ENCODE measurements at places on chromosomes 3 and 15.
A peak's percentile ranks its signal among the peaks of the same experiment; 100 is the strongest.

GRCh38 chr15:48537271-48538113, 108.0 kb downstream of the FBN1 start:
- DNase-seq, result no peak

- no peak for DNase-seq
Measured at GRCh38 chr15:34647569-34648293, 64.3 kb upstream of the GOLGA8B start.

GRCh38 chr3:98726084-98726483, 37.1 kb upstream of the ST3GAL6 start:
- no peak for DNase-seq

DNA sequence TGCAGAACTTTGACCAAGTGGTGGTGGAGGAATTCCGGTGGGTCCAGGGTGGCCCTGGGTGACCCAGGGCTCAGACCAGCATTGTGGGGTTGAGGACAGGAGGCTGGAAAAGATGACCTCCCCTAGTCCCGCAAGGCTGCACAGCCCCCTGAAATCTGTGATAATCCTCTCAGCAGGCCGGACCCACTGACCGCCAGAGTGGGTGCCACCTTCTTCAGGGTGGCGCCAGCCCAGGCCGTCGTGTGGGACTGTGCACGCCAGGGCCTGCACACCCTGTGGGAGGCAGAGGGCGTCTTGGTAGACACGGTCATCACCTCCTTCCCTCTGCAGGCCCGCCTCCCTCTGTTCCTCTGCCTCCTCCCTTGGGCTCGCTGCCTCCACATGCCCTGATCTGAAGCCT, 137.7 kb downstream of the TBC1D2B start:
- no peak for DNase-seq

DNA sequence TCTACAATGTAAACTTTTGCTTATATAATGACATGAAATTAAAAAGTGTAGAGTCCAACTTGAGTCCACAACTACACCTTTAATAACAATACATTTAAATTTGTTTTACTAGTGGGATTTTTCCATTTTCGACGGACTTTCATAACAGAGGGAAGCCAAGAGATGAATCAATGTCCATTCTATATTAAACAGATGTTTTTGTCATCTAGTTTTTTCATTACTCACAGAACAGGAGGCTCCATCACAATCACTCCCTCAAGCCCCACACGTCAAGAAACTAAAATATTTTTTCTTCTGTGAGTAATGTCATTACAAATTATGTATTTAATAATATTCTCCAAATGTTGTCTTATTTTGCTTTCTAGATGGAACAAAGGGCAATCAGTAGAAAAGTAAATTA, 932.9 kb downstream of the ROBO1 start:
- DNase-seq, result no peak

- no peak for DNase-seq
Measured at GRCh38 chr3:36196058-36196457, 184.2 kb upstream of the STAC start.

- DNase-seq, result no peak
Measured at GRCh38 chr3:156071031-156071430, 49.3 kb upstream of the KCNAB1 start.

DNA sequence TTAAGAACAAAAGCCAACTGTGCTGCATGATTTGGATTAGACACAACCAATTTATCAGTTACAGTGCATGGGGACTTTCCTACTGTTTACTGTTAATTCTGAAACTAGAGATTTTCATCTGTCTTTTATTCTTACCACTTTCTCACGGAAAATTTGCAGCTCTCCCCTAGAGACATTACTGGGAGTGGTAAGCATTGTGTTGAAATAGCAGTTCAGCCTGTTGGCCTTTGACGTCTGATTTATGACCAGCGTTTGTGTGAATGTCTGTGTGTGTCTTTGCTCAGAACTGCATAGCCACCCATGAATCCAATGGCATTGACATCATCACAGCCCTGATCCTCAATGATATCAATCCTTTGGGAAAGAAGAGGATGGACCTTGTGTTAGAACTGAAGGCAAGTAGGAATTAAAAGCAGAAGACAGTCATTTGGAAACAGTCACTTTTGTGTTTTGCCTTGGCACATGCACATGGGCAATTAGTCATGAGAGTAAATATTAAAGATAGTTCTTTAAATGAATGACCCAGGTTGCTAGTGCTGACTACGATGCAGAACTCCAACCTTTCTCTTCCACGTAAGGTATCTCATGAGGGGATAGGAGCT, 202.2 kb upstream of the BHLHE40 start:
- DNase-seq, result no peak

GRCh38 chr3:4036046-4036445, 236.8 kb downstream of the LRRN1 start:
- no peak for DNase-seq

- peak; percentile 45 for DNase-seq
Measured at GRCh38 chr3:161914703-161915417, 418.3 kb downstream of the OTOL1 start.

DNA sequence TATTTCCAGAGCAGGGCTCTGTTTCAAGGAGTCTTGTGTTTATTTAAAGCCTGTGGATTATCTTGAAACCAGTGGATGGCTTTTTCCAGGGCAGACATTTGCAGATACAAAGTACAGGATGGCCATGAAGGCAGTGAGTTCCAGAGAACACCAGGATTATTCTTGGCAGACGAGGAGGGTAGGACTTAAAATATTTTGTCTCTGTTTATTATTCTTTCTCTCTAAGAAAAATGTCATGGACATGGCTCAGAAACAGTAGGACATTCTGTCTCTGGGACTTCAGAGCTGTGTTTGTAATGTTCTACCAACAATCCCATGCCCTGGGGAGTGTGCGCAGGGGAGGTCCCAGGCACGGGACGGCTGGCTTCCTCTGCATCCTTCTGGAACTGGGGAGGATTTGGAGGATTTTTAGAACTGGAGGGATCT, 125.9 kb downstream of the ATP10A start:
- no peak for DNase-seq

DNA sequence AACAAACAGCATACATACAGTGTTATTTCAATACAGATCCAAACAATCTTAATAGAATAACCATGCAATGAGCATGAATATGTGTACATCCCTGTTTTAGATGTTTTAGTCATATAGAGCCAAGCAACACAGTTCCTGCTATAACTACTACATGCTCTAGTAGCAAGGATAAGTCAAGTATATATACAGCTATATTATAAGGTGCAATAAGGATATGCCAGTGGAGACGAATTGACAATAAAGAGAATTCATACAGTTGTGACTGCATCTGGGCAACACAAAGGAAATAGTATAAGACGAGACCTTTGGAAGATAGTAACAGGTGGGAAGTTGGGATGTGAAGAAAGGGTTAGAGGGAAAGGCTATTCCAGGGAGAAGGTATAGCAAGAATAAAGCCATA, 103.4 kb downstream of the TPRG1 start:
- no peak for DNase-seq

DNA sequence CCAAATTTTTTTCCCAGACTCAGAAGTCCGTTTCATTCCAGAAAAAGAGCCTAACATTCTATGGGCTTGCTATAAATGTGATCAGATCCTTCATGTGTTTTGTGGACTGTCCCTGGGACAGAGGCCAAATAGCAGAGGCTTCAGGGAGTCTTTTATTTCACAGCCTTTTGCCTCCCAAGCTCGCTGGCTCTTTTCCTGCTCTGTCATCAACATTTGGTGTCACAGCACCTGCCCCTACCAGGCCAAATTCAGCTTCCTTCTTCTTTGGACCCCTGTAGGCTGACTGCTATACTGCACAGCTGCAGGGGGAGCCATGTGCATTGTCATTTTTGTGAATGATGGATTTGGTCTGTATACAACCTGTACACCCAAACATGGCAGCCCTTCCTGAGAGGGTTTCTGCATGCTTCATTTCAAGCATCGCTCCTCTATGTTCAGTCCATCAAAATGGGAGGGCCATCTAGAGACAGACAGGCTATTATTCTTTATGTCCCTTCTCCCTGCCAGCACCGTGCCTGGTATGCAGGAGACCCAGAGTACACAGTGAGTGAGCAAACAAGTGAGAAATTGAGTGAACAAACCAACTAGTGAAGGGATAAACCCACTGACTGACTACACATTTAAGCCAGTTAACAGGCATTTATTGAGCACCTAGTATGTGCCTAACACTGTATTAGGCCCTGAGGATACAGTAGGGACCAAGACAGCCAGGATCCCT, 17.9 kb upstream of the RPP14 start:
- no peak for DNase-seq

GRCh38 chr3:80308637-80309036, 540.8 kb upstream of the ROBO1 start:
- no peak for DNase-seq

- no peak for DNase-seq
Measured at GRCh38 chr3:194676471-194676870, 4.5 kb upstream of the LSG1 start.

DNA sequence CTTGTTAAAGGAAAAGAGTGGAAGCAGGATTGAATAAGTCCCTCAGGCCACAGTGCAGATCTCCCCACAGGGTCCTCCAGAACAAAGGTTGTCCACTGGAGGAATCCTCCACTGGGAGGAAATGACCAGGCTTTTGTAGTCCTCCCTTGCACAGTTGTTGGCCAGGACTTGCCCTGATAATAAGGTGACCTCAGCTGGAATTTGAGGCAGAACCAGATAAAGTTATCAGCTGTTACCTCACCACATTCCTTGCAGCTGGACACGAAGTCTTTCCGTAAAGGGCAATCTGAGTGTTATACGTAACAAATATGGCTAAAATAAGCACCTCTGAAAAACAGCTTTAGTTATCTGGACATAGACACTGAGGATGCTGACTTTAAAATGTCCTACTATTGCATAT, 83.5 kb upstream of the NAALADL2 start:
- no peak for DNase-seq

DNA sequence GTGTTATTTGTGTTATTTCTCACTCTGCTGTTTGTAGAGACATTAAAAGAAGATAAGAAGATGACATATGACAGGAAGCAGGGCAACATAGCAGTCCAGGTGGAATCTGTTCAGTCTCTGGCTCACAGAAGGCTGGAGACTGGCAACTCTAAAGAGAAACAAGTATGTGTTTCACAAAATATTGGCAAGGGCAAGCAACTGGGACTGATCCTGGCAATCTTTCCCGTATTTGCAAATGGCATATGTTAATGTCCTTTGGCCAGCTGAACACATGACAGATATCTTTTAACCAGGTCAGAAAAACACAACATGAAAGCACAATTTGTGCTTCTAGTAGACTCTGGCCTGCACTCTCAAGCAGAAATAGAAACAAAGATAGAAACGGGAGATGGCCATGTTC, 1354.1 kb upstream of the EPHA6 start:
- peak; percentile 1 for DNase-seq

- DNase-seq, result no peak
Measured at GRCh38 chr15:91790836-91791235, 62.7 kb upstream of the SLCO3A1 start.

DNA sequence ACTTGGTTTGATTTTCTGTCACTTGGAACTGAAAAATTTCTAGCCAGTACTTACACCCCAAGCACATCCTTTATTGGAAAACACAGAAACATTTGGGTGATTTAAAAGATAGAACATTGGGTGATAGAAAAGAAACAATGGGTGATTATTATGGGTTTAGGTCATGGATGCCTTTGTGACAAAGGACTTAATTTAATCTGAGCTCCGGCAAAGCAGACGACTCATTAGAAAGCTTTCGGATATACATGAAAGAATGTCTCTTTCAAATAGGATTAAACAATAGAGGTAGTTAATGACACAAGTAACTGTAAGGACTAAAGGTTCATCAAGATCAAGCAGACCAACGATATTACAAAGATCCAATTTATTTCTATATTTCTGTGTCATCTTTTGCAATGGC, 37.3 kb upstream of the CNTN4 start:
- no peak for DNase-seq

GRCh38 chr3:46892285-46893145, 15.0 kb downstream of the PTH1R start:
- DNase-seq, result peak; percentile 73

- no peak for DNase-seq
Measured at GRCh38 chr15:73777741-73778140, 24.6 kb upstream of the INSYN1 start.

DNA sequence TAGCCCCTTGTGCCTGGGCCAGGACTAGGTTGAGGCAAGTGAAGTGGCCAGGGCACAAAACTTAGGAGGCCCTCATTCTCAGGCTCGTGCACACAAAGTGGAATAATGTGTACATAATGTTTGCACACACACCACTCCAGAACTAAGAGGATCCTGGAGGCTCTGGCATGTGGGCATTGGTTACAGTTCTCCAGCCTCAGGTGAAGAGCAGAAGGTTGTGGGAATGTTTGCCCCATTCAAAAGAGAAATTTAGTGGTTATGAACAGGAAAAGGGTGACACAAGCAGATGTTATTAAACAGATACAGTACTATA, 31.3 kb downstream of the ASB7 start:
- no peak for DNase-seq

DNA sequence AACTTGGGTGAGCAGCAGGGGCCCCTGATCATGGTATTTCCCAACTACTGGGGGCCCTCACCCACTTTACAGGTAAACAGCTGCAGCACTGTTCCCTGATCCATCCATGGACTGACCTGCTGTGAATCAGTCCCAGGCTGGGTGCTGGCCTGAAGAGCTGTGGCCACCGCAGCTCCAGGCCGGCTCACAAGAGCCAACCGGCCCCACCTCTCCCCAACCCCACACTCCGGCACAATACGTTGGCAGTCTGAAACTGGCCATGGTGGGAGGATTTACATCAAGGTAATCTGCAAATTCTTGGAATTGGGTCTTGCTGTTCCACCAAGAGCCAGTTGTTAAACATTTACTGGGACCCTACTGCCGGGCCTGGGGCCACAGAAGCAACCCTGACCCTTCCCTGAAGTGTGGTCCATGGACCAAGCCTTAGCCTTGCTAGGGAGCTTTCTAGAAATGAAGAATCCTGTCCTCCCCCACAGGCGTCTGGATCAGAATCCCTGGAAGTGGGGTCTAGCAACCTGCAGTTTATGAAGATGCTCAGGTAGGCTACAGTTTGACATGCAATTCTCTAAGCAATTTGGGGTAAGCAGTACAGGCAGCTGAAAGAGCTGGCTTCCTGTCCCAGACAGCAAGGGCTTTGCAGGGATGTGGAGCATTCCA, 3.7 kb downstream of the SLC6A20 start:
- no peak for DNase-seq

GRCh38 chr15:81536356-81536755, 162.3 kb upstream of the TMC3 start:
- no peak for DNase-seq

- DNase-seq, result no peak
Measured at GRCh38 chr15:67178569-67179210, 75.8 kb downstream of the AAGAB start.
